T-helper 17 cell (primary cell): ENCODE measurements at places on chromosomes 11 and 22.
A peak's percentile ranks its signal among the peaks of the same experiment; 100 is the strongest.

DNA sequence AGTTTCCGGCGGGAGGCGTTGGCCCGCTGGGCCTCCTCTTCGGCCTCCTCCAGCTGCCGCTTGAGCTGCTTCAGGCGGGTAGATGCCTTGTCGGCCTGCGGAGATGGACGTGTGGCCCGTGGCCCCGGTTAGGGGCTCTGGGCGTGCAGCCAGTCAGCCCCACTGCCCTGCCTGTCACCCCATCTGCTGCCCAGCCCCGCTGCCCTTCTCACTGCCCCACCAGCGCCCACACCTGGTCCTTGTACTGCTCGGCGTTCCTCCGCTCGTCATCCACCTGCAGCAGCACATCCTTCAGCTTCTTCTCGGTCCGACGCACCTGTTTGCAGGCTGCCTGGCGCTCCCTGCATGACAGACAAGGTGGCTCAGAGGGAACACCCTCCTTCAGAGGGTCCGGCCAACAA lies 31.2 kb downstream of the APOL1 start:
- no peak for DNase-seq

- peak; percentile 4 for DNase-seq
Observed at GRCh38 chr11:77081976-77082836, 15.4 kb downstream of the CAPN5 start.

- DNase-seq: peak; percentile 25
Observed at GRCh38 chr11:48055292-48056132, 75.2 kb downstream of the PTPRJ start.

- DNase-seq: no peak
Observed at GRCh38 chr11:104433751-104434150, 269.8 kb upstream of the PDGFD start.

GRCh38 chr22:36327922-36328551 lies 59.7 kb downstream of the MYH9 start:
- no peak for DNase-seq
